ENCODE measurements at places on chromosomes 2 and 18.

- no peak for DNase-seq
Measured at GRCh38 chr2:226078666-226079065, 679.2 kb downstream of the NYAP2 start.

GRCh38 chr18:39215920-39216319 lies 1650.3 kb upstream of the CELF4 start:
- DNase-seq = no peak

DNA sequence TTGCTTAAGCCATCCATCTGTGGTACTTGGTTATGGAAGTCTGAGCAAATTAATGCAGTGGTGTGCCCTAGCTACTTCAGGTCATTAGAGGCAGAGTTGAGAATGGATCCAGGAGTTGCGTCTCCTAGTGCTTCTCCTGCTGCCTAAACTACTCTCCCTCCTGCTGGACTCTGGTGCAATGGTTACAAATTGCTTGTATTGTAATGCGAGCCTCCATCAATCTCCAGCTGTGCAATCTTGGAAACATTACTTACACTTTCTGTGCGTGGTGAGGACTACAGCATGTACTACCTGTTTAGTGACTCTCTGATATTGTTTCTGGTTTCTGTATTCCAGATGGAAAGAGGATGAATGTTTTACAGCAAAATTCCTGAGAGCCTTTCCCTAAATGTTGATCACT lies 119.0 kb upstream of the CYRIA start:
- DNase-seq = no peak

- no peak for DNase-seq
Measured at GRCh38 chr2:143334837-143335236, 205.6 kb downstream of the ARHGAP15 start.

DNA sequence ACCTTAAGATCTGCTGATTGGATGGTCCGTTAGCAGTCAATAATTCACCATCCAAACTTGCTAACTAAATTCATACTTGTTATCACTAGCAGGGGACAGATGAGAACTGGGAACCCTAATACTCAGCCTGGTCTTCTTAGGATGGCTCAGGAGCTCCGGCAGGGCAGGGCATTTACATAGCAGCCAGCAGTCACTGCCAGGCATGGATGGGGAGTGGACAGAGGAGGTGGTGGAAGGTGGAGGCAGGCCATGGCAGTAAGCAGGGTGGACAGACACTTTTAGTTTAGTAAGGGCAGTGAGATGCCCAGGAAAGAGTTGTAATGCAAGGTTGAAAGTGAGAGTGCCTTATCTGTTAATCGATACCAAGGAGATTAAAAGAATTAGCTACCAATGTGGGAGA lies 392.2 kb upstream of the CHST9 start:
- DNase-seq = no peak

GRCh38 chr2:236637686-236638569 lies 68.3 kb downstream of the ACKR3 start:
- DNase-seq = no peak

- DNase-seq = no peak
Measured at GRCh38 chr18:46134920-46135675, 30.9 kb downstream of the HAUS1 start.

- peak; percentile 12 for DNase-seq
Measured at GRCh38 chr2:144943986-144944385, 424.1 kb upstream of the ZEB2 start.

DNA sequence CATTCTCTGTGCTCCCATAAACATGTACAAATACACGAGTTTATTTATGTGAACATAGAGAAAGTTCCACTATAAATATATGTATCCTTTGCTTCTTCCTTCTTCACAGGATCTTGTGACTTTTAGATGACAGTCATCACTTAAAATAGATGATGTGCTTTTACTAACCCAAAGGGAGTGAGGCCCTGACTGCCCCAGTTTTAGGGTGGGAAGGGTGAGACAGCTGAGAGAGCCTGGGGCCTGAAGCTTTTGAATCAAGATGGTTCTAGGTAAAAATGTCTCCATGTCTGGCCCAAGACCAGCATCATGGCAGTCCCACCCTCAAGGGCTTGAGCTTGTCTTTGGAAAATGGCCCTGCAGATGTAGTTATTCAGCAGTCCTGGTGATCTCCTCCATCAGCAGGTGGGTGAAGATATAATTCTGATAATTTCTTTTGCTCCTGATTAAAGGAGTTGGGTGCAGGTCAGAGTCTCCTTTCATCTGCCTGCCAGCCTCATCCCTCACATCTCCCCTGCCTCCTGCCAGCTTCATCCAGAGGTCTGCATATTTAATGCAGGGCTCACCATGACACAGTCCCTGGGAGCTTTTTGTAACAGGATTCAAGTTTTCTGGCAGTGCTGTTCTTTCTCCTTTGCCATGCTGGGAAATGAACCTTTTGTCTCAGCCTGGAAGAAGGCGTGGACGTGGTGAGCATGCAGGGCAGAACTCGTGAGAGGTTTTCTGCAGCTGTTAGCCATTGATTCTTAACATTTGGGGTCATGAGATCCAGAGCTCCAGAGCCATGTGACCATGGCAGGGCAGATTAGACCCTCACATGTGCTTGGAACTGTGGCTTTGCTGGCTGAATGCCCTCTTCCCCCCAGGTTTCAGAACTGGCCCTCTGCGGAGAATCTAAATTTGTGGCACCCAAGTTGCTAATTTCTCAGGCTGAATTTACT lies 2.7 kb downstream of the HRH4 start:
- DNase-seq = no peak

DNA sequence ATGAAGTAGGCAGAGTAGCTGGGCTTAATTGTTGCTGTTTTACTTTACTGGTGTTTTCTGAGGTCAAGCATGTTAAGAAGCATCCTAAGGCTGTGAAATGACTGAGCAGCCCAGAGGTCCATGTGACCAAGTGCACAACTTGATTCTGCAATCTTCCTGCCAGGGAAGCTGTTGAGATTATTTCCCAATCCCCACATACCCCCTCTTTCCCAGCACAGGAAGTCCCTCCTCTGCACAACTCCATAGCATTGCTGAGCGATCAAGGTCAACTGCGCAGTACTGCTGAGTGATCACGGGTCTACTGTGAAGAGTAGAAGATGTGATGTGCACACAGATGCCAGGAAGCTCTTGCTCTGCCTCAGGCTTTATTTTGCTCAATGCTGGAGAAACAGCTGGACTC lies 105.8 kb downstream of the GALNT14 start:
- no peak for DNase-seq

DNA sequence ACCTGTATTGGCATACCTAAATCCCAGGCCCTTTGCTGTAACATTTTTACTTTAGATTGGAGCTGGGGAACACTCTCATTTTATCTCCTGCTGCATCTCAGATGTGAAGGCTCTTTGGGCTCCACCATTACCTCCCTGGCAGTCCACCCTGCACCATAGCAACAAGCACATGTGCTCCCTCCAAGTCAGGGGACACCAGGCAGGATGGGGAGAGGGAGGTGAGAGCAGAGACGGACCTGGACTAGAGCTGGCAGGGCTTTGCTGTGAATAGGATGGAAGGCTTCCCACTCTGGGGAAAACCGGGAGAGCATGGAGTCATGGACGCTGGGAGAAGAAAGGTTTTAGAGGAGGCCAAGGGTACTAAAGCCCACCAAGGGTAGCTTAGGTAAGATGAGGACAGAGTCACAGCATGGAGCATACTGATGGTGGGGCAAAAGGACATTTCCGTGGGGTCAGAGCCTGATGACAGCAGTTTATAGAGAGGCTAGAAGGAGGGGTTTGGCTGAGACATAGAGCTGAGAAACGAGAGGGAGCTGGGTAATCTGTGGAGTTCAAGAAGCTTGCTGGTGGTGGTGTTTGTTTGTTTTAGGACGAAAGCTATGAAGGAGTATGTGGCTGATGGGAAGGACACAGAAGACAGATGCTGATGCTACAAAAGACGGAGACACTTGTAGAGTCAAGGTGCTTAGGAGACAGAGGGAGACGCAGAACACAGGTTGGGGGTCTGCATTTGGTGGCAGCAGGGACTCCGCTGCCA lies 134.8 kb downstream of the COL6A3 start:
- DNase-seq = no peak

DNA sequence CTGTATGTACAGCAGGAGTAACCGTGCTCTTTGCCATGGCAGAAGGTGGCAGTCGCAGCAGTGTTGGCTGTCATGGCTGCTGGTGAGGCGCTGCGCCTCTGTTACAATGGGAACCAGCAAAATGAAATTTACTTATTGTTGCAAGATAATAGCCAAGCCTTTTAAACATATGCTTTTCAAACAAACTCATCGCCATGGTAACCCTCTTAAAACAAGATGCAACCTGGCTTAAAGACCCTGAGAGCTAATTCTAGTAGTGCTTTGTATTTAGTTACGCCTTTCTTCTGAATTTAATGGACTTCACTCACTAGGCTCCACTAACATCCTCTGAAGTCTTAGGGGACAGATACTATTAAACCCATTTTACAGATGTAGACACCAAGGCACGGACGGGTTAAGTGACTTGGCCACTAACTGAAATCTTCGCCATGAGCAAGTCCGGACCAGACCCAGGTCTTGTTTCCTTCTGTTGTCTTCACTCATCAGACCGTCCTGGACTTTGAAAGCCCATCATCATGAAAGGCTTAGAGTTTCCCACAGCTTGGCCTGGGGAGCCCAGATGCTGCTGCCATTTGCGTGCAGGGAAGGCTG lies 111.6 kb upstream of the ODC1 start:
- DNase-seq = no peak

DNA sequence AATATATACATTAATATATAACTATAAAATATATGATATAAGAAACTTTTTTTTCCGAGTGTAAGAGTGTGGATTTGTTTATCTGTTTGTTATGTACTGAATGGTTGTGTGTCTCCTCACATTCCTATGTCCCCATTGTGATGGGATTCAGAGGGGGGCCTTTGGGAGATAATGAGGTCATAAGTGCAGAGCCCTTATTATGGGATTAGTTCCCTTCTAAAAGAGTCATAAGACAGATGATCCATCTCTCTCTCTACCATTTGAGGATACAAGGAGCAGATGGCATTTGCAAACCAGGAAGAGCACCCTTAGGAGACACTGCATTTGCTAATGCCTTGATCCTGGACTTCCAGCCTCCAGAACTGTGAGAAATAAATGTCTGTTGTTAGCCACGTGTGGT lies 30.3 kb upstream of the SAP130 start:
- no peak for DNase-seq

- no peak for DNase-seq
Measured at GRCh38 chr2:26620031-26620605, 21.0 kb downstream of the CIB4 start.

DNA sequence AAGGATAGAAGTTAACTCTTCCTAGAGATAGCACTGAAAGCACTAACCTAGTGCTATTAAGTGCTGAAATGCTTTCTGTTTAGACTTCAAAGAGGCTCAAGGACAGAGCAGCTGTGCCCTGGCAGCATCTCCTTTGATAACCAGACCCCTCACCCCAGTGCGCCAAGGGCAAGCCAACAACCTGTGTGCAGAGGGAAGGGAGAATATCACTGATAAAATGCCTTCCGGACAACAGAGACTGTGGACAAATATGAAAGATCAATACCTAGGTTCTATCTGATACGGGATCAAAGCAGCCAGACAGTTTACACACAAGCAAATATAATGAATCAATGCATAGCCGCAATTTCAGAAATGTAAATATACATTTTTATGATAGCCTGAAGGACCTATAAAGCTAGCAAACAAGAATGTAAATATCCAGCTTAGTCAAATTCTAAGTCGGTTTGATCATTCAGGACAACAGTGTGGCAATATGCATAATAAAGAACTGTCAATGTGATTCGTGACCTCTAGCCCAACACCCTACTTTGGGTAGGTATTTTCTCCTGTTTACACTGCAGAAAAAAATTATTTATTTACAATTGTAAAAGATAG lies 91.8 kb upstream of the RFX8 start:
- no peak for DNase-seq

DNA sequence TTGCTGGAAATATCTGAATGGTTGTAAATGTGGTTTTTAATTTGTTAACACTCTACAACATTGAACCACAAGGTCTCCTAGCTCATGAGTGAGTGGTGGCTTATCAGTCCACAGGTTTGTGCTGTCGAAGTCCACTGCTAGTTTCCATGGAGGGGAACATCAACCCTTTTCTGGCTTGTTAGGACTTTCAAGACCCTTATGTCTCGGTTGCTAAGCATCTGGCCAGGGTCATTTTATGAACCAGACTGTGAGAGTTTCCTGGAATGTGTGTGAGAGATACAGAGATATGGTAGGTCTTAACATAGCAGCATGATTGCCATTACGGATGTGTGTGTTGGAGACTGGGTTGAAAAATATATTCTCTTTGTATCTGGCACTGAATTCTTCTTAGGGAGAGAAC lies 36.9 kb downstream of the KCNE4 start:
- no peak for DNase-seq

DNA sequence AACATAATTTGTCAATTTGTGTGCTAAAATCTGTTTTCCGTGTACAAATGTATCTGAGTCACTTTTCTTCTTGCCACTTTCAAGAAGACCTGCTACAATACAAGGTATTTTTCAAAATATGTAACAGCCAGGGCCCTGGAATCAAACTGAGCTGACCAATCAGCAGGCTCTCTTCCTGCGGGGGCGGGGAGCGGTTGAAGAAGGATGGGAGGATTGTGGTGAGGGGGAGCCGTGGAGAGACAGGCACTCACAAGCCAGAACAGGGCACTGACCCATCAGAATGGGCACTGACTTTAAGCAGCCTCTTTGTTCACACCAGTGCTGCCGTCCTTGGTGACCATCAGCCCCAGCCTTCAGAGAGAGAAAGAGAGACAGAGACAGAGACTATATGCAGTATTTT lies 40.6 kb upstream of the CCNYL1 start:
- no peak for DNase-seq

GRCh38 chr2:138707392-138708074 lies 72.7 kb downstream of the NXPH2 start:
- peak; percentile 22 for DNase-seq

DNA sequence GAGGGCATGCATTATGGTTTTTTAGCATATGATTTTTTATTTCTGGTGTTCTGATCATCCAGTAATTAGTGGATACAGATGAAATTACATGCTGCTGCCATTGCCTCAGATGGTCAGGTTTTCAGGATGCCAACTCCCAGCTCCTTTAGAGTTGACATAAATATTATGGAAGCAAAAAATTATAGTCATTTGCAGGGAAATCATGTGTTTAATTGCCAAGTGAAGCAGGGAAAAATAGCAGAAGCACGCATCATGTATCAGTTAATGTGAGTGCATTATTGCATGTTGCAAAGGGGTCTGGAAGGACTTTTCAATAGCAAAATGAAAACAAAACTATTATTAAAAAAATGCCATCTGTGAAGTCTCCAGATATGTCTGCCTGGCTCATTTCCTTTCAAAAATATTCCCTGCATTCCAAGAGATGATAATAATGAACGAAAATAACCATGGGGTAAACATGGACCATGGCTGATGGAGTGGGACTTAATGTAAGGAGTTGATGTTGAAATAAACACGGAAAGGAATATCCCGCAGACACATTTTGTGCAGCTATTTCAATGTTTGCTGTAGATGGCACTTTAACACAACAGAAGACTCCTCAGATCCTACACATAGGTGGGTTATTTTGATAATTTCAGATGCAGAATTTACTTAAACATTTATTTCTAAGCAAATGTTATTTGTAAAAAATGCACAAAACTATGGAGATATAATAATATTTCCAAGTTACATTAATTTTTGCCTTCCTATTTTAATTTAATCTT lies 87.7 kb upstream of the DYNAP start:
- DNase-seq = no peak

- DNase-seq = peak; percentile 22
Measured at GRCh38 chr18:24427484-24427883, 1.0 kb downstream of the IMPACT start.

All from AG08396 (cell line).